Stimulated activated CD8-positive, alpha-beta memory T cell treated with anti-CD3 and anti-CD28 coated beads, Interleukin-4, amount 100 ng/mL, for 24 hours (primary cell): ENCODE measurements at places on chromosomes 13 and 19.

DNA sequence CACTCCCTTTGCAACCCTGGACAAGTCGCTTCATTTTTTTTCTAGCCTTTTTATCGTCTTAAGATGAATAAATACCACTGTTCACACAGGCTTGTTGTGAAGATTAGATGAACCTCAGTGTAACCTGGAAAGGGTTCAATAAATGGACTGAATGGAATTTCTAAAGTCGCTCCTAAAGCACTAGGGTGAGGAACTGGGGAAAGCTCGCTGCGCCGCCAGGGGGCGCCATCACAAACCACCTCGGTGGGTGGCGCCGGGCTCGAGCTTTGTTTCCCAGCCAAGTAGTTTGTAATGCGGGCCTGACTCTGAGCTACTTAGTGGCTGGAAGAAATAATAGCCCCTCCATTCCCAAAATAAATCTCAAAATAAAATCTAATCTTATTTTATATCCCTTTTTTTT lies 2.2 kb upstream of the CEACAM6 start:
- DNase-seq, result peak; percentile 69

- DNase-seq, result no peak
Observed at GRCh38 chr13:20592606-20593005, 25.6 kb downstream of the IFT88 start.

DNA sequence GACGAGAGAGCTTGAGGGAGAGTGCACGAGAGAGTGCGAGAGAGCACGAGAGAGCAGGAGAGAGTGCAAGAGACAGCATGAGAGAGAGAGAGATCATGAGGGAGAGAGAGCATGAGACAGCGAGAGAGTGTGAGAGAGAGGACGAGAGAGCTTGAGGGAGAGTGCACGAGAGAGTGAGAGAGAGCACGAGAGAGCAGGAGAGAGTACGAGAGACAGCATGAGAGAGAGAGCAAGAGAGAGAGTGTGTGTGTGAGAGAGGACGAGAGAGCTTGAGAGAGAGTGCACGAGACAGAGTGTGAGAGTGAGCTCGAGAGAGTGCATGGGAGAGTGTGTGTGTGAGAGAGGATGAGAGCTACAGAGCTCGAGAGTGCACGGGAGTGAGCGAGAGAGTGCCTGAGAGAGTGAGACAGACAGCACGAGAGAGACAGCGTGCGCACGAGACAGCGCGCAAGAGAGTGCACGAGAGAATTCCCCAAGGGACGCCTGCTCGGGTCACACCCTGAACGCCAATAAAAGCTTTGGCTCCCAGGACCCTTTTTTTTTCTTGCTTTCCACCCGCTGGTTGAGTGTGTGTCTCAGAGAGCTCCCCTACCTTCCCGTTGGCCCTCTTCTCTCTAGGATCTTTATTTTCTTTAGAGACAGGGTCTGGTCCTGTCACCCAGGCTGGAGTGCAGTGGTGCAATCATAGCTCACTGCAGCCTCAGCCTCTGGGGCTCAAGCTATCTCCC lies 3.7 kb downstream of the CD70 start:
- DNase-seq, result no peak

GRCh38 chr19:14473978-14474578 lies 1.1 kb downstream of the PTGER1 start:
- no peak for DNase-seq

GRCh38 chr13:21043898-21044297 lies 17.5 kb downstream of the LATS2 start:
- DNase-seq, result no peak

DNA sequence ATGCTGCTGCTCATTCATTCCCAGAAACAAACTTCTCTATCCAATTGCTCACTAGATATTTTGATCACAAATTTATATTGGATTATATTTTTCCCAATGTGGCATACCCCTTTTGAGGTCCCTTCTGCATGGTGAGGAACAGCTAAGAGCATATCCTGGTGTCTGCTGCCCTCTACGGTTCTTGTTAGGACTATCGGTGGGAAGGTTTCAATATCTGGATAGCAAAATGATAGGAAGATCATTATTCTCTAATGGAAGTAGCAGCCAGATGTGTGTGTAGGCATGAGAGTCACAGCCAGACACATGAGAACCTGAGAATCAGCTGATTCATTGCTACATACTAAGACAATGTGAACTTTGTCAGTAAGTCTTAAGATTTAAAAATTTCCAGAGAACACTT lies 1422.4 kb upstream of the MIR17HG start:
- DNase-seq, result no peak

- DNase-seq, result no peak
Observed at GRCh38 chr13:100921139-100921538, 246.5 kb upstream of the TMTC4 start.

- DNase-seq, result no peak
Observed at GRCh38 chr19:42655748-42656147, 61.0 kb upstream of the CEACAM8 start.

DNA sequence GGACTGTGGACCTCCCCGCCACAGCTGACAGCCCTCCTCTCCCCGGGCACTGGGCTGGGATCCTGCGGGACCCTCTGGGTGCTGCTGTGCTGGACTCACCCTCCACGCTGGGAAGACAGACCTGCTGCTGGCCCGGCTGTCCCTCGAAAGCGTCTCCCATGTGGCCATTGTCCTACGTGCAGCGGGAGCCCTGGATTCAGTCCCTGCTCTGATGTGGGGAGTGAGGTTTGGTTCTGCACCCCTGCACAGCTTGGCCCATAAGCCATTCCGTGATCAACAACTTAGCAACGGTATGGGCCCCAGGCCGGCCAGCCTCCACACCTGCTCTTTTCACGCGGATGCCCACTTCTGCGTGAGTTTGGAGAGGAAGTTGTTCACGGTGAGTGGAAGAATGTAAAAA lies 195.2 kb downstream of the TEX29 start:
- no peak for DNase-seq

- no peak for DNase-seq
Observed at GRCh38 chr13:99961636-99962035, 9.9 kb downstream of the ZIC5 start.

DNA sequence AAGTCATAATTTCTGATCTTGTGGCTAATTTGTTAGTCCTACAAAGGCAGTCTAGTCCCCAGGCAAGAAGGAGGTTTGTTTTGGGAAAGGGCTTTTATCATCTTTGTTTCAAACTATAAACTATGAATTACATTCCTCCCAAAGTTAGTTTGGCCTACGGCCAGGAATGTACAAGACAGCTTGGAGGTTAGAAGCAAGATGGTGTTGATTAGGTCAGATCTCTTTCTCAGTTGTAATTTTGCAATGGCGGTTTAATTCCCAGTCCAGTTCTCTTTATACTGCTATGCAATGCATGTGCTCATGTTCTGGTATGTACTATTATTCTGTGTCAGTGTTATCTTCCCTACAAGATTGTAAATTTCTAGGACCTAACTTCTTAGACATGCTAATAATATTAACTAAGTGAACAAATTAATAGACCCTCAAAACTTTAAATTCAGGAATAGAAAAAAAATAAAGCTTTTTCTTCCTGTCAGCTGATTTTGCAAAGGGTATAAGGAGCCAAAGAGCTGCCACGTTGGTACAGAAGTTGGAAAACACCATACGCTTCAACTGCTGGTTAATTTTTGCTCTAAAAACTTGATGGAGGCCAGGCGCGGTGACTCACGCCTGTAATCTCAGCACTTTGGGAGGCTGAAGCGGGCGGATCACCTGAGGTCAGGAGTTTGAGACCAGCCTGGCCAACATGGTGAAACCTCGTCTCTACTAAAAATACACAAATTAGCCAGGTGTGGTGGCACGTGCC lies 1.3 kb upstream of the DNAJC15 start:
- DNase-seq, result no peak

GRCh38 chr13:88979465-88980175 lies 1308.4 kb downstream of the SLITRK5 start:
- no peak for DNase-seq

GRCh38 chr13:95235974-95236373 lies 65.3 kb downstream of the ABCC4 start:
- DNase-seq, result no peak

GRCh38 chr13:100671389-100672182 lies 3.0 kb downstream of the TMTC4 start:
- DNase-seq, result no peak

GRCh38 chr19:31152906-31153305 lies 196.3 kb downstream of the TSHZ3 start:
- DNase-seq, result no peak

DNA sequence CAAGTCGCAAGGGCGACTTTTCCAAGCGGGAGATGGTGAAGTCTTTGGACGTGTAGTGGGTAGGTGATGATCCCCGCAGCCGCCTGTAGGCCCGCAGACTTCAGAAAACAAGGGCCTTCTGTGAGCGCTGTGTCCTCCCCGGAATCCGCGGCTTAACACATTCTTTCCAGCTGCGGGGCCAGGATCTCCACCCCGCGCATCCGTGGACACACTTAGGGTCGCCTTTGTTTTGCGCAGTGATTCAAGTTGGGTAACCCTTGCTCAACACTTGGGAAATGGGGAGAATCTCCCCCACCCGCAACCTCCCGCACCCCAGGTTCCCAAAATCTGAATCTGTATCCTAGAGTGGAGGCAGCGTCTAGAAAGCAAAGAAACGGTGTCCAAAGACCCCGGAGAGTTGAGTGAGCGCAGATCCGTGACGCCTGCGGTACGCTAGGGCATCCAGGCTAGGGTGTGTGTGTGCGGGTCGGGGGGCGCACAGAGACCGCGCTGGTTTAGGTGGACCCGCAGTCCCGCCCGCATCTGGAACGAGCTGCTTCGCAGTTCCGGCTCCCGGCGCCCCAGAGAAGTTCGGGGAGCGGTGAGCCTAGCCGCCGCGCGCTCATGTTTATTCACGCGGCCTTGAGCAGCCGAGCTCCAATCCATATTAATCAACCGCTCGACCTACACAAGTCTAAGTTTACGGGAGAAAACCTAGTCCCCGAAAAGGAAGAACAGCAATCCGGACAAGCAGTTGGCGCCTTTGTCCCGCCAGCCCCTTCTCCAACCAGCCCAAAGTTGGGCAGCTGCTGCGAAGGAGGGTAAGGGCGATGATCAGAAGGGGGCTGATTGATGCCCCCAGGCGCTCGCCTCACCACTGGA lies 9.9 kb downstream of the SOX21 start:
- DNase-seq, result no peak

DNA sequence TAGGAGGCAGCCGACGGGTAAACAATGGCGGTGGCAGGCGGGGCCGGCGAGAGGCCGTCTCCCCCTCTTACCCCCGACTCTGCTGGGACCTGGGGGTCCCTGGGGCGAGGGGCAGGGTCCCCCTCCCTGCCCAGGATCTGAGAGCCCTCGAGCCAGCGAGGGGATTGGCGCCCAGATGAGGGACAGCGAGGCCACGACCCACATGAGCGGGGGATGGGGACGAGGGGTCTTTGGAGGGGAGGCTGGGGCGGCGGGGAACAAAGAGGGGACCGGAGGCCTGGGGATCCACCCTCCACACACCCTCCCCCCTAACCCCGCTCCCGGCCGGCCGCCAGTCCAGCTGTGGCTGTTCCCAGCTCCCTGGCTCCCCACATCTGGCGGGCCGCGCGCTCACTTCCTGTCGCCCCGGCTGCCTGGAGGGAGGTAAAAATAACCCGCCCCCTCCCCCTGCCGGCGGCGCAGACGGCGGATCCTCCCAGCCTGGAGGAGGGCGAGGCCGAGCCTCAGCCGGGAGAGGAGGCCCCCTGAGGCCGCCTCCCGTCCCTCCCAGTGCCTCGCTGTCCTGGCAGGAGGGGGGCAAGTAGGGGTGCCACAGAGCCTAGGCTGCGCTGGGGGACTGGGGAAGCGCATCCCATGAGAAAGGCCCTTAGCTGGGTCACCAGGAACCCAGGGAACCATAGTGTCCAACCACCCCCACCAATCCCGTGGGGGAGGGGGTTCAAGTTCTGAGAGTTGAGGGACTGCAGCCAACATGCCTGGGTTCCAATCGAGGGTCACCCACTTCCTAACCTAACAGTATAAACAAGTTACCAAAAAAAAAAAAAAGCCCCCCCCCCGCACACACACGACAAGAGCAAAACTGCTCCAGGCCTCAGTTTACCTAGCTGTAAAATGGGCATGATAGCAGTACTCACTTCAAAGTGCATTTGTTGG lies 29.3 kb upstream of the NANOS3 start:
- DNase-seq, result peak; percentile 74

- no peak for DNase-seq
Observed at GRCh38 chr19:8089664-8090601, 37.4 kb downstream of the CCL25 start.

- DNase-seq, result no peak
Observed at GRCh38 chr13:51804295-51805172, 571 bp upstream of the DHRS12 start.

DNA sequence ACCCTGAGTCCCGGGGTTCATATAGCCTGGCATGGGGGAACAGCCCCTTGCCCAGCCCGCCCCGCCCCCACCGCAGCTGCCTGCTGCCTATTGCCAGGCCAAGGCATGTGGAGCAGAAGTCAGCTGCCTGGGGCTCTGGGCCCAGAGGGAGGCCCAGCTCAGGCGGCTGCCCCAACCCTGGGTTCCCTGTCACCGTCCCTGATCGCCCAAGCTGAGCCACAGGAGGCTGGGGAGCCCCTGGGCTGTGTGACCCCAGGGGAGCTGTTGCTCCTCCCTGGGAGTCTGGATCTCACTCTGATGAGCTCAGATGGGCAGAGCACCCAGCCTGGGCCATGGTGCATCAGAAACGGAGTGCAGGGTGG lies 1.4 kb downstream of the PLIN4 start:
- no peak for DNase-seq

GRCh38 chr19:33396701-33397535 lies 23.4 kb downstream of the CEBPG start:
- DNase-seq, result no peak

DNA sequence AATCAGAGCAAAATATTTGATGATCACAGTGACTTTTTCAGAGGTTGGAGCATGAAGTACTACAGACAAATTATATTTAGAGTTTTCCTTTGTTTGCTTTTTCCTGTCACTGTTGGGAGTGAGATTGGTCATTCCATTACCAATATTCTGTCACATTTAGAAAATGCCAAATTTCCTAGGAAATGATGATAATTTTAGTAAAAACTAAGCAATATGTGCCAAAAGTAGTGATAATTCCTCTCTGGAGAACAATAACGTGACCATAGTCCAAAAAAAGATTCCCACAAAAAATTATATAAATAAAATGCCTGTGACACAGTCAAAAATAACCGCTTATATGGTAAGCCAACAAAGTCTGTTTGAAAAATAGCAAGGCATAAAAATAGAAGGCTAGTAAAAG lies 2719.4 kb downstream of the PCDH9 start:
- DNase-seq, result no peak

- no peak for DNase-seq
Observed at GRCh38 chr13:100600461-100600860, 11.9 kb upstream of the GGACT start.
